ENCODE measurements at places on chromosomes 3 and 15. TPM values are rescaled to one million over a fixed set of nuclear protein-coding genes. Genes with fewer than 3 reads are reported as not detected.

Gene MLH1
- total RNA-seq, result 58.5 TPM

DNA sequence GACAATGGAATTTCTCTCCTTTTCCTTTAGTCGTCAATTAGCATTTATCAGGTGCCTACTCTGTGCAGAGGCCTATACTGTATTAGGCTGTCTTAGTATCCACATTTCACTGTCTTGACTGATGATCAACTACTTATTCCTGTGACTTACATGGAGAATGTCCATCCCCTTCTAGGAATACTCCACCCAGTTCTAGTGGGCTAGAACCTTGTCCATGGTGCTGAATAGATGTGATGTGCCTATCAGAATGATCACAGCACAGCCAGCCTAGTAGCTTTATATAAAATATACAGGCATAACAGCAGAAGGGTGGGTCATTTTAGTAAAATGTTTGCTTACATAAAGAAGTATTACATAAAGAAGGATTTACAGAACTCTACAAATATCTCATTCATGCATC lies 621.4 kb downstream of the PDCD6IP start:
- DNase-seq, result no peak

DNA sequence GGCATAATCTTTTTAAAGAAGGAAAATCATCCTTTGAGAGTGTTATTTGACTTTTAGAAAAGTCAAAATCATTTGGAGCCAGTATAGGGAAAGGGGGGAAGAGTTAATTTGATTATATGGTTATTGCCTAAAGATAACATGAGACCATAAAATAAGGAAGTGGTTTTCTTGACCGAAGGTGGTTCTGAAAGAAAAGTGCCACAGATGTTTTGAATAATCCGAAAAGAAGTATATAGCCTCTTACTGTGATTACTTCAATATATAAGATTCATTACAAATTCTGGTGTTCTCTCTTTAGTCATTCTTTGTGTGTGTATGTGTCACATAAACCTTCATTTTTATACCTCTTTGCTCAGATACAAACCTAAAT lies 1.1 kb downstream of the DNAJB11 start:
- no peak for DNase-seq

DNA sequence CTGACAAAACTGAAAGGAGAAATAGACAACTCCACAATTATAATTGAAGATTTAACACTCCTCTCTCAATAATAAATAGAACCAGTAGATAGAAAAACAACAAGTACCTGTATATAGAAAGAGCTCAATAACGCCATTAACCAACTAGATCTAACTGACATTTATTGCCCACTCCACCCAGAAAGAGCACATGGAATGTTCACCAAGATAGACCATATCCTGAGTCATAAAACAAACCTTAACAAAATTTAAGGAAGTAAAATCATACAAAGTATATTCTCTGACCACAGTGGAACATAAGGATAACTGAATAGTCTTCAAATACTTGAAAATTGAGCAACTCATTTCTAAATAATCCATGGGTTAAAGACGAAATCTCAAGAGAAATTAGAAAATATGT lies 25.1 kb downstream of the KBTBD12 start:
- no peak for DNase-seq

All from spinal cord (tissue), 10 donors.